ENCODE measurements at places on chromosomes 7 and 10.

DNA sequence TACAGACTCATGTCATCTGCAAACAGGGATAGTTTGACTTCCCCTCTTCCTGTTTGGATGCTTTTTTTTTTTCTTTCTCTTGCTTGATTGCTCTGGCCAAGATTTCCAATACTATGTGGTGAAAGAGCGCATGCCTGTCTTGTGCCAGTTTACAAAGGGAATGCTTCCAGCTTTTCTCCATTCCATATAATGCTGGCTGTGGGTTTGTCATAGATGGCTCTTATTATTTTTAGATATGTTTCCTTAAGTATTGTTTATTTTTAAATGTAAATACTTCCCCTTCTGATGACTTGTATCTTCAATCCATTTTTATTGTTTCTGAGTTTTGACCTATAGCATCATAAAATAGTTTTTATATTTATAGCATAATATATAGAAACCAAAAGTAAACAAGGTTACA, 17.9 kb downstream of the FAM237B start:
- DNase-seq = no peak

DNA sequence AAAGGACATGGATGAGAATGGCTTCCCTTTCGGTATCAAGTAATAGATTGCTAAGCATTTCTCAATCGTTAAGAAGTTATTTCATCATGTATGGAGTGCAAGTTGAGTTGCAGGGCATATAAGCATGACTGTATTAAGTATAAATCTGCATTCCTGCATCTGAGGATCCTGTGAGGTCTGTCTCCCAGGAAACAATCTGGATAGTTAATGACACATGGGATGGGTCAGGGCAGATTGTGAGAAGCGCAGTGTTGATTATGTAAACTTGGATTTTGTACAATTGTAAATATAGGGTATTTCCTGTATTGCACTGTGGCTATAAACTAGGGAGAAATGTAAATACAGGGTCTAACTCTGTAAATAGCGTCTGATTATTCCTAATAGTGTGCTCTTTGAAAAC, 102.6 kb downstream of the PLXDC2 start:
- DNase-seq = no peak

- no peak for DNase-seq
Measured at GRCh38 chr10:125208854-125209565, 48.6 kb upstream of the CTBP2 start.

DNA sequence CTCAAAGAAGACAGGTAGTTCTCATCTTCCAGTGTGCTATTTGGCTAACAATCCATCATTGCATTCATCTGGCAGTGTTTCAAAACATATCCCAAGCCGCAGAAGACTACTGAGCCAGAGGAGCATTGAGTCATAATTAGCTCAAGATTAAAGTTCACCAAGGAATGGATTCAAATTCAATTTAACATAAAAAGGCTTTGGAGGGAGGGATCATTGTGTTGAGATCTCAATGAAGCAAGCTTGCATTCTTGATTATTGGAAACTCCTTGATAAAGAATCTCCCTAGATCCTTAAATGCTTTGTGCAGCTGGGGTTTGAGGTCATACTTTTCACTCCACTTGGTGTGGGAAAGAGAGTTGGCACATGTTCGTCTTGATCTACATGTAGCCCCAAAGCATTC, 142.8 kb upstream of the SEMA3A start:
- no peak for DNase-seq

GRCh38 chr10:3977761-3978160, 192.8 kb upstream of the KLF6 start:
- no peak for DNase-seq

Measured in stimulated activated naive CD4-positive, alpha-beta T cell treated with Interleukin-2 at 50 U/mL for 16 hours (primary cell).